Kidney capillary endothelial cell (primary cell): ENCODE measurements at places on chromosomes 16 and 17.

GRCh38 chr17:44928950-44929720, 13.8 kb upstream of the GFAP start:
- no peak for DNase-seq

- no peak for DNase-seq
These were observed 334.1 kb downstream of the TOX3 start for GRCh38 chr16:52212841-52213240.

DNA sequence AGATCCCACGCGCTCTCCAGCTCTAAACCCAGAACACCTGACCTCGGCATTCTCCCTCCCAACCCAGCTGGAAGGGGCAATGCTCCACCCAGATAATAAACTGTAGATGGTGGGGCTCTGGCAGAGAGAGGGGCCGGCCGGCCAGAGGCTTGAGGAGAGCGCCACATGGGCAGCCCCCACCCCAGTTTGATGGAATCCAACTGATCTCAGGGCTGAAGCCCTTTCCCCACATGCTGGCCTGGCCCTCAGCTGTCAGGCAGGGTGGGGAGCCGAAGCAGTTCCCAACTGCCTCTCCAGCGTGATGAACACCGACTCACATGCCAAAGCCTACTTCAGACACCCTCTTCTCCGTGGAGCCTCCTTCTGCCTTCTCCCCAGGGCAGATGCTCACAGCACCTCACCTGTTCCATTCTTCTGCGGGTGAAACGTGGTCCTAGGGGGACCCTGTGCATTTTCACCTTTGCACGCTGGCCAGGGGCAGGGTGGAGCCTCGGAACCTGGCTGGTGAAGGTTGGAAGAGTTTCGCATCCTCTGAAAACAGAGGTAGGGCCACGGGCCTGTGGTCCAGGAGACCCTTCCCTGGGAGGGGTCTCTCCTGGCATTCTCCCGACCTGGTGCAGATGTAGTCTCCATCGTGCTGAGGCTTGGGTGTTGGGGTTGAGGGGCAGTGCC, 65.7 kb upstream of the ZNF469 start:
- DNase-seq = no peak

GRCh38 chr17:75845933-75846691, 1.9 kb upstream of the UNC13D start:
- no peak for DNase-seq

- DNase-seq = no peak
These were observed 10.9 kb downstream of the MAF start for GRCh38 chr16:79589601-79590102.

DNA sequence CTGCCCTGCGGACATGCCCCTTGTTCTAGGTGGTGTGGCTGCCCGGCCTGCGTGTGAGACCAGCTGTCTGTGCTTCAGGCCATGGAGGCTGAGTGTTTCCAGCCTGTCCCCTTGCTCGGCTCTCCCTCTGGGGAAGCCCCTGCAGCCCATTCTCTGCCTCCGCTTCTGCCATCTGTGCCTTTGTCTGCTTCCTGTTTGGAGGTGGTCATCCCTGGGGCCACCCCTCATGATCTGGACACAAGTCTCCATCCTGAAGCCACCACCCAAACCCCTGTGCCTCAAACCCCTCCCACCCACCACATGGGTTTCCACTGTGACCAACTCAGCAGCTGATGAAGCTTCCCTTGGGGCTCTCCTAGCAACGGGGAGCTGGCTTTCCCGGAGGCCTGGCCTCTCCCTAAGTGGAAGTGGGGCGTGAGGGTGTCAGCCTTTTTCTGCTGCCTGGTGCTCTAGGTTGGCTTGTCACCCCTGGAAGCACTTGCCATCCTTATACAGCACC, 184.9 kb downstream of the SEC14L1 start:
- DNase-seq = no peak

DNA sequence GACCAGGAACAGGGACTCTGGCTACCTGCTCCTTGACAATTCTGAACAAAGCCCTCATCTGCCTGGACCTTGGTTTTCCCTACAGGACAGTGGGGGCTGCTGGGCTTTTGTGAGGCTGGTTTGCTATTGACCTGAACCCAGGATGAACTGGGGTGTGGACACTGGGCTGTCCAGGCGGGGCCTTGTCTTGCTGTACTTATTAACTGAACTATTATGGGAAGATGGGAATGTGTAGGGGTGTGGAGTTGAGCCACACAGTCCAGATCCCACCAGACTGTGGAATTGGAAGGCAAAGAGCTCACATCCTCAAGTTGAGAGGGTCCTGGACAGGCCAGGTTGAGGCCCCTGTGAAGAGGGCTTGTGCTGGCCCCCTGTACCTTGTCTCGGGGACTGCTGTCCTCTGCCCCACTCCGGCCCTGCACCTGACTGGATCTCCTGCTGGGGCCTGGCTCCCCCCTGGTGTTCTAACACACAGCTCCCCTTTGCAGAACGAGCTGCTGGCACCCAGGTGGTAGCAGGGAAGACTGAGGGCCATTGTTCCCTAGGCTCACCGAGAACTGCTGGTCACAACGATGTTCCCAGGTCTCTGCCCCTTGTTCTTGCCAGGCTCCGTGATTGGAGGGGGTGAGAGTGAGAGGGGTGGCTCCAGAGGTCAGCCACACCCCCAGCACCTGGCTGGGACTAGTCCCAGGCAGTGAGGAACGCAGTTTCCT, 51.8 kb upstream of the CDC42EP4 start:
- DNase-seq = no peak

DNA sequence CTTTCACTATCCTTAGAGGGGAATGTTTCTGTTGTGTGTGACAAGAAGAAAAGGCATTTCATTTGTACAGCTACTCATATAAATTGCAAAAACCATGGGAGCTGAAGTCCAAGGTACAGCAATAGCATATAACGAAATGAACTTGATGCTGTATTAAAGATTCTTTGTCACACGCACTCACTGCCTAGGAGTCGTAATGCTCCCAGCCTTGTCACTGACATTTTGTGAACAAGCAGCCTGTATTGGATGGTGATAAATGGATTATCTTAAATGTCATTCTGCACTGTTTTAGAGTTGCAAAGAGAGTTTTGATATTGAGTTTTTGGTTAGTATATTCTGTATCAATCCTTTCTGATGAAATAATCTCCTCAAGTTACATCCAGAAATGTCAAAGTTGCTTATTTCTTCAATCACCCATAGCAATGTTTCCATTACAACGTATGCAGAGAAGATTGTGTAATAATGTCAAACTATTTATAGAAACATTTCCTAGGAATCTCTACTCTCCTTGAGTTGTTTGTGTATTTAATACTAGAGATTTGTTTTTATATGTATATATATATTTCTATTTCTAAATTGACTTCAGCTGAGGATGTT, 270.6 kb downstream of the FTO start:
- DNase-seq = no peak

DNA sequence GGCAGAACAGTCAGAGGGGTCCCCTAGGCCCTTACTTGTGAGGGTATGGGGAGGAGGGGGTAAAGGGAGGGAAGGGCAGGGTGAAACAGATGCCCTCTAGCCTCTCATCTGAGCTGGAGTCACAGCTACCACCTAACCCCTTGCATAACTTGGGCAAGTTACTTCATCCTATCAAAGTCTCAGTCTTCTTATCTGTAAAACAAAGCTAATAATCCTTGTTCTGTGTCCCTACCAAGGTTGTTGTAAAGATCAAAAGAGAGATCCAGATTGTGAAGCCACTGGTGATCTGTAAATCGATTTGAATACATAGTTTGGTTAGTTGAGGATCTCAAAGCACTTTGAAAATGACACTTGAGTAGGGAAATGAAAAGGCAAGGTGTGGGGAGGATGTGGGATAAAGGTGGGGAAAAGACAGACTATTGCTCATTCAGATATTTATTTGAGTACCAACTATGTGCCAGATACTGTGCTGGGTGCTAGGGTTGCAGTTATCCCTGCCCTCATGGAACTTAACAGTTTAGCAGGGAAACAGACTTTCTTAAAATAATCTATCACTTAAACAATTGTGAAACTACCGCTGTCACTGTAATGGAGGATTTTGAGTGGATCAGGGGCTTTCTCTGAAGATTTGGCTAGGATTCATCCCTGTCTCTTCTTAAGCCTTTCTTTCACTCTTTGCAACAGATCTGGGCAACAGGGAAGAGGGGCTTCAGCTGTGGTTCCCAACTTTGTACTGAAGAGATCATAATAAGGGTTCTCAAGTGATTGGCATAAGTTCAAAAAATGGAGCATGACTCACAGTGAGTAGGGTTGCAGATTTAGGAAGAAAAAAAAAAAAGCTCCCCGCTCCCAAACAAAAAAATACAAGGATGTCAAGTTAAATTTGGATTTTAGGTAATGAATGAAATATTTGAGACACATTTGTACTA, 3.0 kb downstream of the HEATR9 start:
- no peak for DNase-seq

DNA sequence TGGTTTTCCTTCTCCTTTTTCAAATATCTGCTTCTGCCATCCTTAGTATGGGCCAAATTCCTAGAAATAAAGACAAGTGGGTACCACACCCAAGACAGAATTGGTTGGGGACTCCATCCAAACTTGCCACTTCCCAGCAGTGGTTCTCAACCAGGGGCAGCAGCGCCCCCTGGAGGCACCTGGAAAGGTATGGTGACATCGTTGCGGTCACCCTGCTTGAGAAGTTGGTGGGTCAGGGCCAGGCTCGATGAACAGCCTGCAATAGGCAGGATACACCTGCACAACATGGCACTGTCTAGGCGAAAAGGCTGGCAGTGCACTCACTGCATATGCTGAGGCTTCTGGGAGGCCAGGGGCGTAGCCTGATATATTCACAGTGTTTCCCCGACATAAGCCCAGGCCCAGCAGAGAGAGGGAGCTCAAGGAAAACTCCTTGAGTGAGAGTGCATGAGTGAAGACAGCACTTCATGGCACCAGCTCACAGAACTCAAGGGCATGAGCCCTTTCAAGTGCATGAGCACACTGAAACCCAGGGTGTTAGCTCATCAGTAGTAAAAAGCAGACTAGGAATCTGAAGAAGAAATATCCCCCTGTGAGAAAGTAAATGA, 57.7 kb downstream of the CMC2 start:
- DNase-seq = peak; percentile 64

- DNase-seq = no peak
These were observed 10.8 kb upstream of the SLC38A7 start for GRCh38 chr16:58695368-58695767.

DNA sequence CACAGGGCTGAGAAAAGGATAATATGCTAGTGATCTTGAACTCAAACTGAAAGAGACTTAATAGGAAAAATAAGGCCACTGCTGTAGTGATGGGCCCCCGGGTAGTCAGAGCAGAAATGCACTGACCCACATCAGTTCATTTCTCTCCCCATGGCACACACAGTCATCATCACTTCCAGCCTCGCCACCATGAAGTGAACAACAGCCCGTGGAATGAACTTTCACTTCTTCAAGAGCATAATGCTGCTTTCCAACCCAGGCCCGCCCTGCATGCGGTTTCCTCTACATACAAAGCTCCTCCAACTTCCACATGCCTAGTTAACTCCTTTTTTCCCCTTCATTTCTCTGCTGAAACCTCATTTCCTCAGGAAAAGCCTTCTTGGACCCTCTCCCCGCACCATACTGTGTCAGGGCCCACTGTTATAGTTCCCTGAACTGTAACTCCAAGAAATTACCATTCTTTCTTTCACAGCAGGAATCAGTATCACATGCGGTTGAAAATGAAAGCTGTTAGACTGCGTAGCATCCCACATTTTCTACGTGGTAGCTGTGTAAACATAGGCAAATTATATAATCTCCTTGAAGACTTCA, 65.8 kb upstream of the SMIM36 start:
- no peak for DNase-seq

- peak; percentile 57 for DNase-seq
These were observed at the start of gene NT5C for GRCh38 chr17:75131278-75132017. Gene NT5C (minus strand): TSS chr17:75131742. CDS start chr17:75131707, 35 bp downstream.

DNA sequence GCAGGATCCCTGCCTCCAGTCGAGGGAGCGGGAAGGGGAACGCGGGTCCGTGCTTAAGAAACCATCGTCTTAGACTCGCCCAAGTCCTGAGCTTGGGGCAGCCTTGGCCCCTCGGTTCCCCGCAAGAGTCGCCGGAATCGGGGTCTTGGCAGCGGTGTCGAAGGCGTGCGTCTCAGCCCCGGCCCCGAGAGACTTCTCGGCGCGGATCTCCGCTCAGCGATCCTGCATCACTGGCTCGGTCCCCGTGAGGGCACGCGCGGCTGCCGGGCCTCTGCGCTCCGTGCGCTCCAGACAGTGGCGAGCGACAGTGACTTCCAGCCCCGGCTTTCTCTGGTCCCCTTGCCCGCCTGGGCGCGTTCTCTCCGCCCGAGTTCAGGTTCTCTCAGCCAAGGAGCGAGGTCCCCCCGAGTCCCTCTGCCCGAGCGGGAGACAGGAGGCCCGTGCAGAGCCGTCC, 380 bp downstream of the HS3ST3A1 start:
- DNase-seq = no peak

- no peak for DNase-seq
These were observed 427 bp upstream of the NLK start for GRCh38 chr17:28041844-28042656.

- DNase-seq = peak; percentile 99
These were observed 2.2 kb upstream of the CDH5 start for GRCh38 chr16:66364117-66364958.

DNA sequence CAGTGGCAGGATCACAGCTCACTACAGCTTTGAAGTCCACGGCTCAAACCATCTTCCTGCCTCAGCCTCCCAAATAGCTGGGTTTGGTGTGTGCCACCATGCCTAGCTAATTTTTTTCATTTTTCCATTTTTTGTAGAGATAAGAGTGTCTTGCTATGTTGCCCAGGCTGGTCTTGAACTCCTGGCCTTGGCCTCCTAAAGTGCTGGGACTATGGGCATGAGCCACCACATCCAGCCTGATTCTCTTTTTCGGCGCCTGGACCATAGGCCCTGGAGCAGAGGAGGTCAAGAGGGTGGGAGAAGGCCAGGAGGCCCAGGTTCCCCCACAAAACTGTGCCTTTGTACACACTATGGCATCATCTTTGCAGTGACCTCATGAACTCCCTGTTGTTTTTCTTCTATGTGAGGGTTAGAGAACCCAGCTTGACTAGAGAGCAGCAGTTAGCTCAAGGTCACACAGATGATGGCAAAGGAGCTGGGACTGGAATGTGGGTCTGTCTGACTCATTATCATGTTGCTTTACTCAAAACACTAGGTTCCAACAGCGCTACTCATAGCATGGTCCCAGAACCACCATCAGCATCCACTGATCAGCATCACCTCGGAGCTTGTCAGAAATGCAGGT, 16.3 kb downstream of the SCN4A start:
- peak; percentile 25 for DNase-seq
